ENCODE measurements at places on chromosomes 2 and 18.

- DNase-seq: no peak
These were observed 309.0 kb upstream of the MEIS1 start for GRCh38 chr2:66125951-66126350.

- no peak for DNase-seq
These were observed 2.0 kb downstream of the ZNF521 start for GRCh38 chr18:25349926-25350487.

DNA sequence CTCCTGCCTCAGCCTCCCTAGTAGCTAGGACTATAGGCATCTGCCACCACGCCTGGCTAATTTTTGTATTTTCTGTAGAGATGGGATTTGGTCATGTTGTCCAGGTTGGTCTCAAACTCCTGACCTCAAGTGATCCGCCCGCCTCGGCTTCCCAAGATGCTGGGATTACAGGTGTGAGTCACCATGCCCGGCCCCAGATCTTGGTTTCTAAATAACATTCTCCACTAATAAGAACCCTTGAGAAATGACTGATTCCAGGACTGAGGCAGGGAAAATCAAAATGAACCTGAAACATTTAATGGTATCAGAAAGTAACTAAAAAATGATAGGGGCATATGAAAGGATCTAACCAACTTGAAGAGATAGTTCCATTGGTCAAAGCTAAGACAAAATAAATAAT lies 34.0 kb downstream of the BMPR2 start:
- DNase-seq: no peak

DNA sequence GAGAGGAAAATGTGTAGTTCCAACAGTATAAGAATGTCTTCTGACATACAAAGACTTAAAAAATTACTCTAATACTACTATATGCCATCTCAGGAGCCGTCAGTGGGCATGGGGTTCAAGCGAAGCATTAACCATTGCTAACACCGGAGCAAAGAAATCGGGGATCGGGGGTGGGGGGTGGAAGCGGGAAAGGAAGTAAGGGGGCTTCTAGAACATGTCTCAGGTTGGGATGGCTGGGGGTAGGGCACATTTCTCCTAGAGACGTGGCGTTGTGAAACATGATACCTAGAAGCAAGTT lies 702 bp downstream of the LMAN1 start:
- no peak for DNase-seq

GRCh38 chr2:159160954-159161353 lies 125.5 kb downstream of the WDSUB1 start:
- DNase-seq: no peak

DNA sequence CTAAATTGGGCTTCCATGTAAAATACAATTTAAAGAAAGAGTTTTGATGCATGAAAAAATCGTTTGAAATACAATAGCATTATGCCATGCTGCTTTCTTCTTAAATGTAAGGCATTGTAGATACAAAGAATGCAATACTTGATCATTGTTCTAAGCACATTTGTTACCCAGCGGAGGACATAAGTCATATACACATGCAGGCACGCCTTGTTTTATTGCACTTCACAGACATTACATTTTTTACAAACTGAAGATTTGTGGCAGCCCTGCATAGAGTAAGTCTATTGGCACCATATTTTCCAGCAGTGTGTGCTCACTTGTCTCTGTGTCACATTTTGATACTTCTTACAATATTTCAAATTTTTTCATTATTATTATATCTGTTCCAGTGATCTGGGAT lies 345.0 kb downstream of the CLIP4 start:
- no peak for DNase-seq

- no peak for DNase-seq
These were observed 447.6 kb upstream of the POU3F3 start for GRCh38 chr2:104406261-104406726.

GRCh38 chr2:42339191-42339912 lies 21.7 kb downstream of the COX7A2L start:
- no peak for DNase-seq

DNA sequence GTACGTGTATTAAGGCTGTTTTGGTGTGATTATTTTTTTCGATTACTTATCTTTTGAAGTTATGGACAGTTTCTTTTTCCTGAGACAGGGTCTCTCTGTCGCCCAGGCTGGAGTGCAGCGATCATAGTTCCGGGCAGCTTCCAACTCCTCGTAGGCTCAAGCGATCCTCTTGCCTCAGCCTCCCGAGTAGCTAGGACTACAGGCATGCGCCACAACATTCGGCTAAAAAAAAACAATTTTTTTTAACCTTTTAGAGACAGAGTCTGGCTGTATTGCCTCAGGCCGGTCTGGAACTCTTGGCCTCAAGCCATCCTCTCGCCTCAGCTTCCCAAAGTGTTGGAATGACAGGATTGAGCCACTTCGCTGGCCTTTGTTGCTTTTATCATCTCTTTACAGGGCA lies 945 bp downstream of the HAT1 start:
- DNase-seq: no peak

DNA sequence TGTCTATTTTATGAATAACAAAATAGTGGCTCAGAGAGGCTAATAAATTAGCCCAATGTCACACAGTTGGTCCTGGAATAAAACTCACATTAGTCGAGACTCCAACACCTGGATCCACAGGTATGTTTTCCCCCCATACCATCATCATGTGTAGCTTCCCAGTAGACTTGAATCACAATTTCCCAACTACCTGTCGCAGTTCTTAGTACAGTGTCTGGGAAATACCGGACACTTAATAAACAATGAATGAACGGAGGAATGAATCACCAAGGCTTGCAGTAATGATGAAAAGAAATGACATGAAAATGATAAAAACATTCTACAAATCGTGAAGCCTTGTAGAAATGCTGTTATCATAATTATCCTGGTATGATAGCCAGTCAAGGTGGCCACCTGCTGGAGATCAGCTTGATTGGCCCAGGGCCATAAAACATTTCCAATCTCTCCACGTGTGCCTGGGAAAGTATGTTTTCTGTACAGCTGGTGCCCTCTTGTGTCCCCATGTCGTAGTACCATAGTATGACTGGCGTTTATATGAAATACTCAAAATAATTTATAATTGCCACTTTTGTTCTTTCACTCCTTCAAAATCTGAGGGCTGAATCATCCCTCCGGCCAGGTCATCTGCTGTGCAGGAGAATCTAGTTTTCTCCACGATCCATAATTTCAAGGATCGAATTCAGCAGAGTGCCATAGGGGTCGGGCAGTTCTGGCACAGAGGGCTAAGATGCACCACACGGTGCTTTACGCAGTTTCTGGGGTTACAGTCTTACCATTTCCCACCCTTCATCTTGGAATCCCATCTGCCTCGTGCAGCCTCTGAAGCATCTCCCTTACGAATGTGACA lies 95.4 kb downstream of the LAMA1 start:
- DNase-seq: no peak

DNA sequence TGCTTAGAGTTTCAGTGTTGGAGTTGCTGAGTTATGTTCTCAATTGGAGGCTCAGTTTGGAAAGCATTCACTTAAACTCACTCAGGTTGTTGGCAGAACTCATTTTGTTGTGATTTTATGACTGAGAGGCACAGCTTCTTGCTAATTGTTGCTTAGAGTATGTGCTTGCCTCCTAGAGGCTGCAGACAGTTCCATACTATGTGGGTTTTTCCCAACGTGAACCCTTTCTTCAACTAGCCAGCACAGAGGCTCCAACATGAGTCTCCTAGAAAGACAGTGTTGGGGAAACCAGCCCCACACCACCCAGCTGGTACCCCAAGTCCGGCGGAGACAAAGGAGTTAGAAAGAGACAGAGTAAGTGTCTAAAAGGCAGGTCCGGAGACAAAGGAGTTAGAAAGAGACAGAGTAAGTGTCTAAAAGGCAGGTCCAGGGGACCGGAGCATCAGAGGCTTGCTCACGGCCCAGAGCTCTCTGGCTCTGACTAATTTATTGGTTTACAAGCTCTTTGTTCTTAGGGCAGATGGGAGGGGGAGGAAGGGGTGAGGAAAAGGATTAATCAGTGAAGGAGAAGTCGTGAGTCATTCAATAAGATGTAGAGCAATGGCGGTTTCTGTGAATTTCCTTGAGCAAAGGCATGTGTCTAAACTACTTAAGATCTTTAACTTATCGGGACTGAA lies 999.7 kb upstream of the LRRTM1 start:
- DNase-seq: no peak

DNA sequence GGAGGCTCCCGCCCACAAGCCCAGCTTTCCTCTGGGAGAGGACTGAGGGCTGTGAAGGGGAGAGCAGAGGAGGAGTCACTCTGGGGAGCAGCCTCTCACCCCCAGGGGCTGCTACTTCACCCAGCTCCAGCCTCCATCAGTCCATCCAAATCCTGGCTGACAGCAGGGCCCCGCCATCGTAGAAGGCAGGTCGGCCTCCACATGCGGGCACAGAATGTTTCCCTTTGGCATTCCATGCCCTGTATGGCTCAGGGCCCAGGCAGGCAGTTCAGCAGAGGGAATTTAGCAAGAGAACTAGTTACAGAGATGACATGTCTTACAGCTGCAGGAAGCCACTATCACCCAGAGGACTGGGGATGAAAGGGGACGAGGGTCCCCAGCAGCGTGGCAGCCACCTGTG lies 6.4 kb upstream of the ODC1 start:
- DNase-seq: no peak

DNA sequence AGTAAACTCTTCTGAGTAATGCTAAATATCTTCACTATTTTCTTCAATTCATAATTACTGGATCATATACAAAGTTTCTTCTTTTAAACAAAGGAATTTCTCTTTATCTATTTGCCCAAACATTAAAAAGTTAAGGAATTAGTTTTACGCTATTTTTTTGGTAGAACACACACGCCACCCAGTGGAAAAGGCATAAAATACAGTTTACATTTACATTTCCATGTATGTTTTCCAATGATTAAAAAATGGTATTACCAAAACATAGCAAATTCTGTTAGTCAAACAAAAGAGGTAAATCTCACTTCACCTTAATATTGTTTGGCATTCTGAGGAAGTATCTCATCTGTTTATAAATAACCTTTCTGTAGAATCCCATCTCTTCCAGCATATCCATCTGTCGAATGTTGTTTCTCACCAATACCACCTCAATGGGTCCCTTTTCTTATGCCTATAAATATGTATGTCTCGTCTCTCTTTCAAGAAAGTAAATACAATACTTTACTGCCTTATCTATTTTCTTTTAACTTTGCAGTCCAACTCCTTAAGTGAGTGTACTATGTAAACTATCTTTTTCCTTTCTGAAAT lies 7.2 kb downstream of the BOLL start:
- DNase-seq: no peak

DNA sequence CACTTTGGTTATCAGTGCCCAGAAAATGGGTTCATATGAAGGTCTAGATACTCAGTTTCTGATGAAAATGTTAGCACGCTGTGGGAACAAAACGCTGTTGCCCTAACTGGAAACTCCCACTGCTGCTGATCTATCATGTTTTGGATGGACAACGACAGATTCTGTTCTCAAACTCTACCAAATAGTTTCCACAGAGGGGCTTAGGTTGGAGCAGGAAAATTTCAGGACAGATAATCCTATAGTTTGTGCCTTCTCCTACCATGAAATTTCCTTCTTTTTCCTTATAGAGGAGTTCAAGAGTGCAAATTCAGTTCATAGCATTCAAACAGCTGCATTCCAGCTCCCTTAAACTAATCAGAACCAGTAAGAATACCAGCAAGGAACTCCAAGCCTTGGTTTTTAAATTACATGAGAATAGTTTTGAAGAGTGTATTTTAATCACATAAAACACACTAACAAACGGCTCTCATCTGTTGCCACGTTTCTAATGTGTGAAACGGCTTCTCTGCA lies 58.7 kb upstream of the RALBP1 start:
- DNase-seq: no peak

DNA sequence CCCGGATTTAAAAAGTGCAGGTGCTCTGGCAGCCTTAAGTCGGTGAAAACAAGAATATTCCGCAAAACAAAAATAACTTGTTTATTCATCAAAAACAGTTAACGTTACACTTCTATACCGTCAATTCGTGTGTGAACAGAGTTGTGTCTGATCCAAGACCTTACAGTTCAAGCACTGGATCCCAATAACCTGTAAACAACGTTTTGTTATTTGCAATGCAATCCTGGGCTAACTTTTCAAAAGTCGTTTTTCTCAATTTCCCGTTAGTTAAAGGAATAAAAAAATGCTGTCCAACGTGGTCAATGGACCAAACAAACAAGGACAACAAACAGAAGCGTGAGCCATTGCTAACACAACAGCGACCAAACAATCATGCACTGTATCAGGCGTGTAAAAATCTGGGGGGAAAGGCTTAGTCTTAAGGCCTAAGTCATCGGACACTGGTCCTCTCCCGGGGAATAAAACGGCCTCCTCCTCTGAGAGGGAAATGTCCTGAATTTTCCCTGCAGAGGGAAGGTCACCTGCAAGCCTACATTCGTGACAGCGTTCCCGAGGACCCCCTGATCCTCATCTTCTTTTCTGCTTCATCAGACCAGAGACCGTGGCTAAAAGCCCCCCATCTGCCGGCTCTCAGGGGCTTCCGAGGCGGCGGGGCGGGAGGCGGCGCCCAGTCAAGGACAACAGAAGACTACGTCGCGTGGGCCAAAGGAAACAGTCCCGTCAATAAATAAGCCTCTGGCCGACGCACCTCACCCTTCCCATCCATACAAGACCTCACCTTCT lies 490 bp downstream of the NDUFS1 start:
- no peak for DNase-seq

- no peak for DNase-seq
These were observed 166.0 kb upstream of the PIK3C3 start for GRCh38 chr18:41789001-41789400.

DNA sequence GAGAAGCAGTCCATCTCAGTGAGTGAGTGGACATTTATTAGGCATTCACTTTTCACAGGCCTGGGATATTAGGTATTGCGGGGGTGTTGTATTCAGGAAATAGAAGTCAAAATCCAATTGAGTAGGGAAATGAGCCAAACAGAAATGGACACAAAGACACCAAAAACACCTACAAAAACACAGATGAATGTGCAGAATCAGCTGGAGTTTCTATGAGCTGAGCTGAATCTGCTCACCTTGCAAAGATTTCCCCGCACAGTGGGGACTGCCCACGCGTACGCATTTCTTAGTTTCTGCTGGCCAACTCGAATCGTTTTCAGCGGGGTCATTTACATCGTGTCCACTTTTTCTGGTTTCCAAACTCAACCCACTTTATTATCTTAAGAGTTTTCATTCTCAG lies 160.0 kb downstream of the BCL2 start:
- DNase-seq: no peak

- no peak for DNase-seq
These were observed 18.0 kb downstream of the NMUR1 start for GRCh38 chr2:231512222-231512621.

- no peak for DNase-seq
These were observed 655 bp downstream of the NOSTRIN start for GRCh38 chr2:168802859-168803725.

- DNase-seq: no peak
These were observed 38.9 kb upstream of the LDLRAD4 start for GRCh38 chr18:13179566-13180113.

All from stimulated activated CD4-positive, alpha-beta T cell treated with anti-CD3 and anti-CD28 coated beads, Interleukin-1b, Interleukin-23, amount 100 ng/mL, for 1 hour (primary cell).